ENCODE measurements at places on chromosomes 6 and 20.

GRCh38 chr20:36886859-36887751 lies 11.2 kb downstream of the TLDC2 start:
- peak; percentile 25 for DNase-seq

GRCh38 chr6:156280065-156280464 lies 497.1 kb upstream of the ARID1B start:
- no peak for DNase-seq

- no peak for DNase-seq
Measured at GRCh38 chr20:62811320-62811719, 5.5 kb upstream of the COL9A3 start.

- no peak for DNase-seq
Measured at GRCh38 chr6:149061930-149062329, 255.6 kb upstream of the TAB2 start.

- DNase-seq = peak; percentile 6
Measured at GRCh38 chr20:10448270-10449156, 13.4 kb downstream of the SLX4IP start.

GRCh38 chr6:30453508-30454116 lies 35.7 kb upstream of the HLA-E start:
- DNase-seq = peak; percentile 46

GRCh38 chr6:110410511-110410910 lies 4.9 kb downstream of the DDO start:
- DNase-seq = no peak

GRCh38 chr6:81451787-81452186 lies 300.7 kb downstream of the TENT5A start:
- peak; percentile 32 for DNase-seq

DNA sequence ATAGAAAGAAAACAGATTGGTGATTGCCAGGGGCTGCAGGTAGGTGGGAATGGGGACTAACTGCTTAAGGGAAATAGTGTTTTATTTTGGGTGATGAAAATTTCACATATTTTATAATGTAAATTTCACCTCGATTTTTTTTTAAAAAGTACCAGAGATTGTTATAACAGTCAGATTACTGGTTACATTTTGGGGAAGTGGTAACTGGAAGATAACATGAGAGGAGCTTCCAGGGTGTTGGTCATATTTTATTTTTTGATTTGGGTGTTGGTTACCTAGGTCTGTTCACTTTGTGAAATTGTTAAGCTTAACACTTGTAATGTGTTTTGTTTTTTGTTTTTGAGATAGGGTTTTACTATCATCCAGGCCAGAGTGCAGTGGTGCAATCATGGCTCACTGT lies 17.2 kb upstream of the CRIP3 start:
- DNase-seq = no peak

DNA sequence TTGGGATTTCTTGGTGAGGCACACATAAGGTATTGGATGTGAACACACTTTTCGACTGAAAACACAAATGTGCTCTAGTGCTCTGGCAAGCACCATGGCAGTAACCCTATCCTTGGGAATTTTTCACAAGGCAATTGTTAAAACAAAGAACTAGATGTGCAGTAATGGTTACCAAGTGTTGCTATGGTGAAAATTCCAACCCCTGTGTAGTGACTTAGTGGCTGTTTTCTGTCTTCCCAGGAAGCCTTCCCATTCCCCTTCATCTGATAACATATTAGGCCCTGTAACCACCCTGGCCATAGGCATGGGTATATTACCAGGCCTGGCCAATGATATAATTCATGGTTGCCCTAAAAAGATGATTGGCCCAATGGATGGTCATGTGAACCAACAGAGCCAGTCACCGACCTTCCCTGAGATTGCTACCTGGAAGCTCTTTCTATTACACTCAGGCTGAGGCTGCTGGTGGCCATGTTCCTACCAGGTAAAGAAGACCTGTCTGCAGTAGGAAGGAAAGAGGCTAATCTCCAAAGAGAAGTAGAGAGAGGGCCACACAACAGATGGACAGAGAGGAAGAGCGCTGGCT lies 4.1 kb downstream of the C20orf202 start:
- DNase-seq = no peak

DNA sequence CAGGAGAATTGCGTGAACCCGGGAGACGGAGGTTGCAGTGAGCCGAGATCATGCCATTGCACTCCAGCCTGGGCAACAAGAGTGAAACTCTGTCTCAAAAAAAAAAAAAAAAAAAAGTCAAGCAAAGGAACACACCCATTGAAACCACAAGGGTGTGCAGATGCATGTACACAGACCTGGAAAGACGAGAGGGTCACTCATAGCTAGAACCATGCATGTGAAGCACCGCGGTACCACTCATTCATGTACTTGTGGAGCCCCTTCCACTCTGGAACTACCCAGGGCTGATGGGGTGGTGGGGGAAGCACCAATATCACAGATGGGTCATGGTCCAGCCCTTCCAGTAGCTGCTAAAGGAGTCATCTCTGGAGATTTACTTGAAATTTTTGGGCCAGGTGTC lies 7.4 kb upstream of the TJAP1 start:
- no peak for DNase-seq

DNA sequence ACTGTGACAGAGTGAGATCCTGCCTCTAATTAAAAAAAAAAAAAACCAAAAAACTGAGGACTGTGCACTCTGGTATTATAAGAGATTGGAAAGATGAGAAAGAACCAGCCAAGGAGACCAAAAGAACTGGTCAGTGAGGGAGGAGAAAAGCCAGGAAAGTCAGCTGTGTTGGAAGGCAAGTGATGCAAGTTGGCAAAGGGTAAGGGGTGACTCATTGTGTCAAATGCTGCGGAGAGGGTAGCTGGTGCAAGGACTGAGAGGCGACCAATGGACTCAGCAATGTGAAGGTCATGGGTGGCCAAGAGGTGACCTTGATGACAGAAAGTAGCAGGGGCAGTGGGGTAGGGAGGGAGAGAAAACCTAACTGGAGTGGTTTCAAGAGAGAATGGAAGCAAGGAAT lies 27.4 kb upstream of the LRRN4 start:
- no peak for DNase-seq

GRCh38 chr20:22563062-22563965 lies 21.1 kb downstream of the FOXA2 start:
- no peak for DNase-seq
